ENCODE measurements at places on chromosomes 12 and 14.
A peak's percentile ranks its signal among the peaks of the same experiment; 100 is the strongest.

- no peak for DNase-seq
These were observed 56.1 kb downstream of the DAAM1 start for GRCh38 chr14:59244581-59244980.

- DNase-seq: no peak
These were observed 3.7 kb upstream of the AQP6 start for GRCh38 chr12:49969027-49969426.

DNA sequence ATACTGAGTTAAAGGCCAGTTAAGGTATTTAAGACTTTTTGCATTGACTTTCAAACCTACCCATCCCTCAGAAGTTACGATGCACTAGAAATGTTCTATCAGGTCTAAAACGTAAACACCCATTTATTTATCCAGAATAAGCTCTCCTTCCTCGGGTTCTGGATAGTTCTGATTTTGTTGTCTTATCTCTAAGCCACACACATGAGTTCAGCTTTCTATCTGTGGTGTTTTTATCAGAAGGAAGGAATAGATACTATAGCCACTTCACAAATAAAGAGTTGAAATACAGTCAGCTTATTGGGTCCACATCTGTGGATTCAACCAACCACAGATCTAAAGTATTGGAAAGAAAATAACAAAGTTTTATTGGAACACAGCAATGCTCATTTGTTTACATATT is 5.4 kb downstream of the SFSWAP start:
- DNase-seq: no peak

- DNase-seq: peak; percentile 22
These were observed 224.3 kb downstream of the PELI2 start for GRCh38 chr14:56342494-56342942.

DNA sequence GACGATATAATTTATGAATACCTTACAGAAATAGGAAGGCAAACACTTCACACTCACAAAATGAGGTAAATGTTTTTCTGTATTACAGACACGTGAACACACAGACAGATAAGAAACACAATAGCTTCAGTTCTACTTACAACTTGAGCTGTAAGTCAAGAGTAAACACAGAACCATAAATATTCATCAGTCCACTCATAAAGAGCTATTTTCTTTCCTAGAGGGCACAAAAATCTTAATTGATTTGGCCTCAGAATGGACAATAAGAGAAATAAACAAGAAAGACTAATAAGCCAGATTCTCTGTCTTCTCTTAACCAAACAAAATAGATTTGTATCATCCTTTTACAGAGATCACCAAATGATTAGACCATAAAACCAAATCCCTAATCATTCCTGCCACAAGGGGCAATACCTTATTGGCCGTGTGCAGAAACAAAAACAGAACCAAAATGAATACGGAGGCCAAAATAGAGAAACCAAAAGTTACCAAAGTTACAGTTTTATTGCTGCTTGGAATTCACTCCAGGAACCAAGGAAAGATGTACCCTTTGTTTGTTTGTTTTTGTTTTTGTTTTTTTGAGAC is 38.1 kb upstream of the GARIN2 start:
- DNase-seq: no peak

Measured in cerebellum (tissue), 4 donors.